Fibroblast of lung (primary cell): ENCODE measurements at places on chromosomes 1 and 21. TPM values are rescaled to one million over a fixed set of nuclear protein-coding genes. Genes with fewer than 3 reads are reported as not detected.
A peak's percentile ranks its signal among the peaks of the same experiment; 100 is the strongest.

GNAT2 gene
- total RNA-seq: under 0.01 and 0.17 TPM in 2 replicates

DNA sequence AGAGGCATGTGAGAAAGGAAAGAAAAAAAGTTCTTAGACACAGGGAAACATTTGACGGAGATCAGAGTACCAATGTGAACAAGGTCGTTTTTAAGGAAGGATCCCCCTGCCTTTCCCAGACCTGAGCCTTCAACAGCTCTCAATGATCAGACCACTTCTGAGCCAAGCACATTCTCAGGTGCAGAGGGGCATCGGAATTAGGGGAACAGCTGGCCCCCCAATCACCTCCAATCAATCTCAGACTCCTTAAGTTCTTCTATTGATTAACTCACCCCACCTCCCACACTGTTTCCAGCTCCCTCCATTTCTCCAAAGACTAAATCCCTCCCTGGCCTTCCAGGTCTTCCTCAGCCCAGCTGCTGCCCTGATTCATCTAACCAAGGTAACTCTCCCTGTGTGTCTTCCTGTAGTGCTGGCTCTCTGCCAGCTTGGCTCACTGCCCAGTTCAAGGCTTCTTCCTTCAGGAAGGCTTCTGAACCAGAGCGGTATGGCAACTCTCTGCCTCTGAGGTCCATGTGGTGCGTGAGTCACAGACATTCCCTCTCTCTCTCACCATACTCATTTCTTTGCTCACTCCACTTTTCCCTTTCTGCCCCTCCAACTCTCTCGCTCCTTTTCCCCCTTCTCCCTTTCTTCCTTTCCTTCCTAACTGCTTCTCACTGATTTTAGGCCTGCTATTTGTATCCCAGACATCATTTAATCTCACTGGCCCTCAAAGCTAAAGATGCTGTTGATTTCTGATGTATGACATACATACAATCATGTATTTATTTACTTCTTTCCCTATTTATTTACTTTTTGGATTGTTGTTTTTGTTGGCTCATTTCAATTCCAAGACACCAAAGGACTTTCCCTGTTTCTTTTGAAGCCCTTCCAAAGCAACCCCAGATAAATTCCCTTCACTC is 18.1 kb downstream of the CFAP45 start:
- DNase-seq: peak; percentile 99

DNA sequence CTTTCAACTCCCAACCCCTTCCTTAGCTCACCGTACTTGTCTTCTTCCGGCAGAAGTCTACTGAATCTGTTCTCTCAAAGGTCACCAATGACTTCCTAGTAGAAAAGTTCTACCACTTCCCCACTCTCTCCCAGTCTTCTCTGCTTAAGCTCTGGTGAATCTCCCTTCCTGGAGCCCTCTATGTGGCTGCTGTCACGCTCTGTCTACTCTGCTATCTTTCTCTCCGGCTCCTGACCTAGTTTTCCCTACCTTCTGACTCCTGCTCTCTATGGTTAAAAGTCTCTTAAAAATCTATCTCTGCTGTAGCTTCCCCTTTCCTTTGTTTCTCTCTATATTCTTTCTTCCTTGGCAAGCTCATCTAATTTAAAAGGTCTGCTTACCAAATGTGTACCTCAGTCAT is 350.1 kb upstream of the GREM2 start:
- DNase-seq: no peak

DNA sequence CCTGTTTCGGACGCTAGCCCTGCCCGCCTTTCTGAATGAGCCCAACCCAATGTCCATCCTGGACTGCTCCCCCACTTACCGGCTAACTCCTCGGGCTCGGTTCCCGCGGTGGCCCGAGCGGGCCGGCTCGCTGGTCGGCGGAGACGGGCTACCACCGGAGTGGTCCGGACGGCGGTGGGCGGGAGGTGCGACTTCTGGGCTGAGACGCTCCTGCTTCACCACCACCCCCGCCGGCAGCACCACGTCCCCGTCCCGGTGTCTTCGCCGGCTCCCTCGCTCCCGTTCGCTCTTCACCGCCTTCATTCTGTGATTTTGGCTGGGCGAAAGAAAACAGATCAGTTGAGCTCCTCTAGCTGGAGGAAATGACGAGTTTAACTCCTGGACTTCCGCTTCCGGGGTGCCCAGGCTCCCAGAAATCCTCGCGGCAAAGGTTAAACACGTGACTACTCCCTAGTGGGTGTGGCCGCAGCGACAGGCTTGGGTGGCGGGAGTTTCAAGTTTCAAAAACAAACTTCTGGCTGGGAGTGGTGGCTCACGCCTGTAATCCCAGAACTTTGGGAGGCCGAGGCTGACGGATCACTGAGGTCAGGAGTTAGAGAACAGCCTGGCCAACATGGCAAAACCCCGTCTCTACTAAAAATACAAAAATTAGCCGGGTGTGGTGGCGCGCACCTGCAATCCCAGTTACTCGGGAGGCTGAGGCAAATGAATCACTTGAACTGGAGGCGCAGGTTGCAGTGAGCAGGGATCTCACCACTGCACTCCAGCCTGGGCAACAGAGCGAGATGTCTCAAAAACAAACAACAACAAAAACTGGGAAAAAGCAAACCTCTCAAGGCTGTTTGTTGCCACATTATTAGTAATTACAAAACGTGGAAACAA is at the start of gene SNIP1:
TSS of gene SNIP1 (minus strand) at position 367 of the 882 bp plus-strand sequence. CDS start at position 303, 64 bp downstream.
- DNase-seq: peak; percentile 91

DNA sequence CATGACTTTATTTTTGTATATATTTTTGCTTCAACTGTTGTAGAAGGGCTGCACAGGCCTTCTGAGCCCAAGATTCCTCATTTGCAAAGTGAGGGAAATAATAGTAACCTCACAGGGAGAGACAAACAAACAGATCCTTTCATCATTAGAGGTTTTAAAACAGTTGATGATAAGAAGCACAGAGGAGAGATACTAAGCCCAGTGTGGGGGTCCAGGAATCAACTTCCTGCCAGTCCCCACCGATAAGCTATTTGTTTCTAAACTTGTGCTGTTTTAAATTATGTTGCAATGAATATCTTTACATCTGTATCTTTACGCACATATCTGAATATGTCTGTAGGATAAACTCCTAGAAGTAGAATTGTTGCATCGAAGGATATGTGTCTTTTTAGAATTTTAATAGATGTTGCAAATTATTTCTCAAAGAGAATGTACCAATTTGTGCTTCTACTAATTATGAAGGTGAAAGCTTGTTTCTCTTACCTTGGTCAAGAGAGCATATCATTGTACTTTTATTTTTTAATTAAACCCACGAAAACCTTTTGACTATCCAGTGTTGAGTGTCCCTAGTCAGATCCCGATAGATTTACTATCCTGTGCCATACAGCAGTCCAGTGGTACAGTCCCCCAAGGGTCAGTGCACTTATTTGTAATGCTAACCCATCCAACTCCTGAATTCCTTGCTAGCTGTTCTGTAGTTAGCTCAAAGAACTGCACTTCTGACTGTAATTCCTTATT is 10.8 kb downstream of the FCRLB start:
- no peak for DNase-seq

DNA sequence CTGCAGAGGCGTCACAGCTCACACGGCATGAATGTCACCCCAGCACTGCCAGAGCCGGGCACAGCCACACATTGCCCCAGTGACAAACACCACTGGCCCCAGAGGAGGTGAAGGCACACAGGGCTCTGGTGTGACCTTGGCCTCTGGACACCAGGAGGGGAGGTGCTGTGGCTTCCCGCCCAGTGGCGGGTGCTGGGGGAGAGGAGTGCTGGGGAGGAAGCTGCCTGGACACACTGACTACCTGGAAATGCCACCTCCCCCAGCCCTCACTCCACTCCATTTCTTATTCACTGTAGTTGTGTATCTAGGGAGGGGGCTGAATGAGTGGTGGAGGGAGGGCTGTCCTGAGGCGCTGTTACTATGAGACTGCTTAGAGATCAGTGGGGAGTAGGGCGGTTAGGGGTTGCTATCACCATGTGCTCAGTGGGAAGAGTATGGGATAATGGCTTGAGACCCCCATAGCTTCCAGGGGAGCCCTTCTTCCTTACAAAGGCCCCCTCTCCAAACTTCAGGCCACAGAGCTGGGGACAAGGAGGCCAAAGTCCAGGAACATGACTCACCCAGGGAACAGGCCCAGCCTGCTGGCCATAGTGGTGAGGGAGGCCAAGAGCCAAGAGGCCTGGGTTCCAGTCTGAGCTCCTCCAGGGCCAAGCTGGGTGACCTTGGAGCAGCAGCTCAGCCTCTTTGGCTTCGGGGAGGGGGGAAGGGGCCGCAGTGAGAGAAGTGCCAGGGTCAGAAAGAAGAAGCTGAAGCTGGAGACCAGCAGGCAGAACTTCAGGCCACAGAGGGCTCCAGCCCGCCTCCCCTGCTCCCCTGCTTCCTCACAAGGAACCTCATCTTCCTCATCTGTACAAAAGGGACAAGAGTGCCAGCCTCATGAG is 40.1 kb downstream of the AHDC1 start:
- peak; percentile 56 for DNase-seq
